ENCODE measurements at places on chromosomes 2 and 18. TPM values are rescaled to one million over a fixed set of nuclear protein-coding genes. Genes with fewer than 3 reads are reported as not detected.

Gene CNNM3
- 34.9 TPM for total RNA-seq

Gene CYP20A1
- 17.4 TPM for total RNA-seq

Gene ZNF513
- total RNA-seq, result 24.5 TPM

Gene MAP3K19
- total RNA-seq, result not detected

Gene RGPD8
- total RNA-seq, result 8.3 TPM

Gene SERPINB11
- not detected for total RNA-seq

Gene SOS1
- total RNA-seq, result 33.9 TPM

Gene ZNG1B
- 41.7 TPM for total RNA-seq

Gene MITD1
- total RNA-seq, result 33.1 TPM

Gene CROCC2
- not detected for total RNA-seq

DNA sequence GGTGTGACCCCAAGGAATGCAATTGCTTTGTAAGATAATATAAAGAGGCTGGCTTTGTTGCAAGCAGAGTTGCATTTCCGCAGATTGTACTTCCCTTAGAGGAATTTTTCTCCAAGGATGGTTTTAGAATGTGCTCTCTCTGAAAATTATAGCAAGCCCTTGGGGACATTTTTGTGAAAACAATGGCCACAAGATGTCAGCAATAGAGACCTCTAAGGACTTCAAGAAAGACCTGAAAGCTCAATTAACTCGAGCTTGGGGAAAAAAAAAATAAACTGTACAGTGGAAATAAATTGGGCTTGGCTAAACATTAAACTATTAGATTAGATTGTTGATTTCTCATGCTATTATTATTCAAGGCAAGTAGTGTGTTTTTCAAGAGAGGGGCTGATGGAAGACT, 81.3 kb upstream of the KYNU start:
- no peak for DNase-seq
- H3K27me3 ChIP-seq, result no peaks in the 10 kb centered on the region
- H3K4me1 ChIP-seq, result peaks cover 15% of the 10 kb centered on the region
- no peak overlapping the region for H3K4me3 ChIP-seq
- H3K27ac ChIP-seq, result no peak overlapping the region

GRCh38 chr2:49371128-49371701, 216.9 kb upstream of the FSHR start:
- no peaks in the 10 kb centered on the region for H3K27me3 ChIP-seq
- peaks cover 36% of the 10 kb centered on the region for H3K4me1 ChIP-seq
- H3K27ac ChIP-seq, result no peak overlapping the region
- no peak overlapping the region for H3K4me3 ChIP-seq
- H3K36me3 ChIP-seq, result no peaks in the 10 kb centered on the region

DNA sequence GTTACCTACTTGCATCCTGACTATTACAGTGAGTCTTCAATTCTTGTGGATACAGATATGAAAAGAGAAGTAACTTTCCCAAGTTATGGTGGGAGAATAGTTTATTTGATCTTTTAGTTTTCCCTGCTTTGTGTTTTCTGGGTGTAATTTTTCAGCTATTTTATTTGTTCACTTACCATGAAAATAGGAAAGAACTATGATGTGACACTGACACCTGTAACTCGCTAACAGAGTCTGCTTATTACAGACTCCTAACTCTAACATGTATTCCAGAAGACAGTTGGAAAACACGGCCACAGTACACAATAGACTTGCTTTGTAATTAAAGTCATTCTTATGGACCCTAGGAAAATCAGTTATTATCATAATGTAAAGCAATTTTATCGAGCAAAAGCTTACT, 323.2 kb downstream of the LRRTM1 start:
- H3K27me3 ChIP-seq, result no peaks in the 10 kb centered on the region
- H3K36me3 ChIP-seq, result no peaks in the 10 kb centered on the region
- no peak overlapping the region for H3K27ac ChIP-seq
- no peak overlapping the region for H3K4me3 ChIP-seq

GRCh38 chr2:22238967-22239366, 1115.2 kb downstream of the TDRD15 start:
- no peaks in the 10 kb centered on the region for H3K27me3 ChIP-seq
- H3K4me3 ChIP-seq, result no peak overlapping the region
- H3K4me1 ChIP-seq, result no peaks in the 10 kb centered on the region

DNA sequence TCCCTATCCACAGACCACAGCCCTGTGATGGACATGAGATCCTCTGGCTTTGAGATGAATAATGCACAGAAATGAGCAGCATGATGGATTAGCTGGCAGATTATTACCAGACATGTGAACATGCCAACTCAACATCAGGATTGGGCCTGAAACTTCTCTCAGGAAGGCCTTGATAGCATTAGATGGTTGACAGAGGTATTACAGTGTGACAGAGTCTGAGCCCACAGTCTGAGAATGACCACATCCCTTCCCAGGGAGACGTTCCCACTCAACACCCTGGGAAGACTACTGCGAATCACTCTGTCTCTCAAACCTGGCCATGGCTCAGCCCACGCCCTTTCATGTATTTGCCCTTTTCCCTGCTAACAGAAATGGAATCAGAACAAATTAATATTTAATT, 66.9 kb downstream of the BCL11A start:
- H3K27ac ChIP-seq, result 0 out of 2 replicates have a peak overlapping the region, but pooled peaks have one; percentile 40
- peaks cover 81% of the 10 kb centered on the region for H3K4me1 ChIP-seq
- H3K4me3 ChIP-seq, result no peak overlapping the region
- no peaks in the 10 kb centered on the region for H3K27me3 ChIP-seq
- peaks cover 22% of the 10 kb centered on the region for H3K36me3 ChIP-seq

- peaks cover 14% of the 10 kb centered on the region for H3K36me3 ChIP-seq
- H3K4me1 ChIP-seq, result peaks cover 27% of the 10 kb centered on the region
- no peak overlapping the region for H3K27ac ChIP-seq
- DNase-seq, result no peak
Observed at GRCh38 chr18:26460449-26461091, 87.8 kb downstream of the KCTD1 start.

DNA sequence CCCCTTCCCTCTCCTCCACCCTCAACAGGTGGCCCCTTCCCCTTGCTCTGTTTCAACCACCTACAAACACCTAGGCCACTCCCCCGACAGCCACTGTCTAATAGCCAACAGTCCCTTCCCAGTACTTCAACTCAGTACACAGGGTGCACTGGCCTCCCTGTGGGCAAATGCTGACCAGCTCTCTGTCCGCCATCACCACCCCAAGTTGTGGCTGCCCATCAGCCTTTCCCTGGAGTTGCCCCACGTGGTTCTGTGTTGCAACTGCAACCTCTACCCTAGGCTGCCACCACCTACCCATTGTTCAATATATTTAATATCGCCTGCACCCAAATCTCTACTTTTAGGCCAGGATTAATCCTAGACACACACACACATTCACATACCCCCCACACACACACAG, 173.5 kb downstream of the MREG start:
- peaks cover 6% of the 10 kb centered on the region for H3K4me1 ChIP-seq
- DNase-seq, result peak; percentile 23
- no peak overlapping the region for H3K27ac ChIP-seq
- H3K4me3 ChIP-seq, result no peak overlapping the region

GRCh38 chr2:180255981-180256380, 248.9 kb upstream of the CWC22 start:
- H3K4me3 ChIP-seq, result no peak overlapping the region
- H3K27me3 ChIP-seq, result no peaks in the 10 kb centered on the region
- no peak overlapping the region for H3K27ac ChIP-seq
- H3K36me3 ChIP-seq, result no peaks in the 10 kb centered on the region

- 0 out of 2 replicates have a peak overlapping the region, but pooled peaks have one; percentile 22 for H3K27ac ChIP-seq
- H3K4me1 ChIP-seq, result no peaks in the 10 kb centered on the region
- H3K4me3 ChIP-seq, result no peak overlapping the region
- DNase-seq, result no peak
- no peaks in the 10 kb centered on the region for H3K27me3 ChIP-seq
- peaks cover 29% of the 10 kb centered on the region for H3K36me3 ChIP-seq
Observed at GRCh38 chr2:55581435-55581834, 36.0 kb downstream of the PPP4R3B start.

GRCh38 chr2:100639588-100640390, 77.0 kb downstream of the PDCL3 start:
- DNase-seq, result no peak
- H3K4me1 ChIP-seq, result peaks cover 37% of the 10 kb centered on the region
- H3K27ac ChIP-seq, result peak overlapping the region; percentile 64
- H3K4me3 ChIP-seq, result no peak overlapping the region
- no peaks in the 10 kb centered on the region for H3K27me3 ChIP-seq
- peaks cover 3% of the 10 kb centered on the region for H3K36me3 ChIP-seq

GRCh38 chr2:177169810-177170514, 42.6 kb upstream of the HNRNPA3 start:
- DNase-seq, result no peak
- no peaks in the 10 kb centered on the region for H3K36me3 ChIP-seq
- no peak overlapping the region for H3K4me3 ChIP-seq
- H3K27me3 ChIP-seq, result no peaks in the 10 kb centered on the region
- peaks cover 38% of the 10 kb centered on the region for H3K4me1 ChIP-seq

GRCh38 chr2:85601771-85602475, 575 bp downstream of the TMEM150A start:
- 0 out of 2 replicates have a peak overlapping the region, but pooled peaks have one; percentile 15 for H3K27ac ChIP-seq
- peaks cover 13% of the 10 kb centered on the region for H3K36me3 ChIP-seq
- peaks cover 18% of the 10 kb centered on the region for H3K4me1 ChIP-seq
- H3K4me3 ChIP-seq, result peak overlapping the region; percentile 86

DNA sequence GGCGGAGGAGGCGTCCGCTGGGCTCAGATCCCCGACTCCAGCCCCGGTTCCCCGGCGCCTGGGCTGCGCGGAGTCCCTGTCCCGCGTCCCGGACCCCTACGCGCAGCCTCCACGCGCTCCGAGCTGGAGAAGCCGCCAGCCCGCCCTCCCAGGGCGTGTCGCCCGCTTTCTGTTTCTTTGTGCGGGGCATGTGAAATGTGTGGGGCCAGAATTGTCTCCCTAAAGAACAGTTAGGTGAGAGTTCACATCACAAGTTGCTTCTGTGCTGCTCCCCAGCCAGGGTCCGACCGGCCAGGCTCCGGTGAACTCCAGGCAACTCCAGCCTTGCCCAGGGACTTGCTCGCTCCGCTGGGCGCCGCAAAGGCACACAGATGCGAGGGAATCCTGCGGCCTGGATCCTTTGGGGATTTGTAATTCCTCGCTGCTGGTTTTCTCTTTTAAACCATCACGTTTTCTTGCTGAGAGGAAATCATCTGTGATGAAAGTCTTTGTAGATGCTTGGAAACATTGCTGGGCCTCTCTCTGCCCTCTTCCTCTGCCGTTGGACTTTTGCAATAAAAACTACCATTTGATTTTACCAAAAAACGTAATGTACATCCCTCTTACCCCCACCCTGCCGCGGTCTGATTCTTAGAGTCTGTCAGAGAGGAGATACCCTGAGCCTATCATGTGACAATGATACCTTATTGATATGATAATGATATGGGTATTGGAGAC, 631 bp downstream of the GYPC start:
- H3K4me3 ChIP-seq, result peak overlapping the region; percentile 79
- H3K27ac ChIP-seq, result peak overlapping the region; percentile 68
- DNase-seq, result peak; percentile 49
- peaks cover 19% of the 10 kb centered on the region for H3K27me3 ChIP-seq
- no peaks in the 10 kb centered on the region for H3K36me3 ChIP-seq
- H3K4me1 ChIP-seq, result peaks cover 45% of the 10 kb centered on the region

DNA sequence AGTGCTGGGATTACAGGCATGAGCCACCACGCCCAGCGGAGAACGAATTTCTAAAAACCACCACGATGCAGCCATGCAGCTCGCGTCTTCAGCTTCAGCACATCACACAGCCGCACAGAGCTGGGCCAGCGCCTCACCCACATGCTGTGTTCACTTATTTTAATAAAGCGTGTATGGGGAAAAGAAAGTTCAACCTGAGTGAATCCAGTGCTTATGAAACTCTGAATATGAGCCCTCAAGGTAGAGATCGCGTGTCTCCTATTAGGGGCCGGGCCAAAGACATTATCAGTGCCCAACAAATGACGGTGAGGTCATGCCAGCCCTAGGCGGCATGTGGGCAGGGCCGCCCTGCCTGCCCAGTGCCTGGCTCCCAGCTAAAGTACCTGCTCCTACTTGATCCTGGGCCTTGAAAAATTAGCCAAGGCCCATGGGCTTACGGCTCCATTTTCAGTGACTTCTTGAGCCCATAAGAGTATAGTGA, 44.3 kb downstream of the SPRED2 start:
- DNase-seq, result no peak
- H3K4me1 ChIP-seq, result peaks cover 33% of the 10 kb centered on the region
- 0 out of 2 replicates have a peak overlapping the region, but pooled peaks have one; percentile 14 for H3K27ac ChIP-seq
- H3K4me3 ChIP-seq, result no peak overlapping the region
- H3K27me3 ChIP-seq, result no peaks in the 10 kb centered on the region
- H3K36me3 ChIP-seq, result no peaks in the 10 kb centered on the region

GRCh38 chr2:222241128-222241870, 57.5 kb downstream of the PAX3 start:
- H3K4me1 ChIP-seq, result peaks cover 44% of the 10 kb centered on the region
- DNase-seq, result no peak
- H3K27ac ChIP-seq, result no peak overlapping the region
- H3K27me3 ChIP-seq, result peaks cover 70% of the 10 kb centered on the region

DNA sequence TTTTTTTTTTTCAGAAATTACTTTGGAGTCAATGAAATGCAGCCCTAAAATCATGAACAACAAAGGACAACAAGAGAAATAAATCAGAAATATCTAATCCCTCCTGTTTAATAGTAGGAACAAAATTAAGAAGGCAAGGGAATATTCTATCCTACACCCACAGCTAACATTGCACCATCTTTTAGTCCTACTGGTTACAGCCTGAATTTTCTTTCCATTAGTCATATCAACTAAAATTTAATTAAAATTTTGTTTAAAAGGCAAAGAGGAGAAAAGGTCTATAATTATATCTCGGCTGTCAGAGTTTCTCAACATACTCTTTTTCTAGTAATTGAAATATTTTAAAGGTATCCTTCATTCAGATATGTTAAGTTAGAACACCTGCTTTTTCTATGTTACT, 61.9 kb downstream of the DTNA start:
- no peaks in the 10 kb centered on the region for H3K27me3 ChIP-seq
- no peak overlapping the region for H3K27ac ChIP-seq
- H3K4me1 ChIP-seq, result peaks cover 12% of the 10 kb centered on the region
- H3K4me3 ChIP-seq, result no peak overlapping the region
- no peak for DNase-seq

- H3K27ac ChIP-seq, result no peak overlapping the region
- no peak for DNase-seq
- H3K27me3 ChIP-seq, result peaks cover 16% of the 10 kb centered on the region
- peak overlapping the region; percentile 72 for H3K4me3 ChIP-seq
Observed at GRCh38 chr2:26504002-26504401, 26.1 kb upstream of the OTOF start.

DNA sequence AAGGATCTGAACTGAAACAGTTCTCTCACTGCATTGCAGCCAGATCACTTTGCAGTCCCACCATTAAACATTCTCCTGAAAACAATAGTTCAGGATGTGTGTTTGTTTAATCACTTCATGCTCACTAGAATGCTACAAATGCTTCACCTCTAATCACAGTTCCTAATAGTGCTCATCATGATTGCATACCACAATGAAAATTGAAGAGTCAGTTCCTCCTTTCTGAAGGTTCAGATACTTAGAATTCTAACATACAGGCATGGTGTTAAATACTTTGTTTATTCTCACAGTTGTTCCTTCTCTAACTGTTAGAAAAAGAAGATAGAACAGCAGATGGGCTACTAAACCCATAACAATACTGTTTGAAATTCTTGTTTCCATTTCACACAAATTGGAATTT, 622.3 kb upstream of the ACVR2A start:
- H3K36me3 ChIP-seq, result peaks cover 25% of the 10 kb centered on the region
- H3K27ac ChIP-seq, result no peak overlapping the region
- no peaks in the 10 kb centered on the region for H3K27me3 ChIP-seq
- no peak overlapping the region for H3K4me3 ChIP-seq
- no peak for DNase-seq
